ENCODE measurements at places on chromosomes 1 and 21.

DNA sequence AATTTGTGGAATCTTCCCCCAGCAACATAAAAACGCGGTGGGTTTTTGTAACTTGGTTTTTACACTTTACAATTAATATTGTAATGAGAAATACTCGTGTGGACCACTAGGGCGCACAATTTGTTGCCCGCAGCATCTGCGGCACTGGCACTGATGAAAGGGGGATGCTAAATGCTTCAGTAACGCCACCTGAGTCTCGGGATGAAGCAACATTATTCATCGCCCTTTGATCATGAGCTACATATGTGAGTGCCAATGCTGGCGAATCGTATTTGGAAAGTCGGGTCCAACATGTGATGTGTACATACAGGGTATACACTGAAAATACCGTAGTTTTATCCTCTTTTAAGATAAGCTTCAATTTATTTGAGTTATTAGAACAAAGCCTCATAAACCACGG is 34.2 kb upstream of the COX20 start:
- DNase-seq = peak; percentile 31

DNA sequence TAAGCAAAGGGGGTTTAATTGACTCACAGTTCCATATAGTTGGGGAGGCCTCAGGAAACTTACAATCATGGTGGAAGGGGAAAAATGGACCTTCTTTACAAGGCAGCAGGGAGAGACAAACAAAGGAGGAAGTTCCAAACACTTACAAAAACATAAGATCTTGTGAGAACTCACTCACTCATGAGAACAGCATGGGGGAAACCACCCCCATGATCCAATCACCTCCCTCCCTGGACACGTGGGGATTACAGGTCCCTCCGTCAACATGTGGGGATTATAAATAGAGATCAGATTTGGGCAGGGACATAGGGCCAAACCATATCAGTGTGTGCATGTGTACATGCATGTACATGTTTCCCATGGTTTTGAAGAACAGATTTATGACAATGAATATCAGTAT is 5.5 kb upstream of the SMG7 start:
- DNase-seq = no peak

- no peak for DNase-seq
Observed at GRCh38 chr21:32494934-32495709, 82.6 kb downstream of the EVA1C start.

GRCh38 chr1:151511636-151512215 is 539 bp downstream of the CGN start:
- DNase-seq = peak; percentile 26

GRCh38 chr1:53390261-53390660 is 62.4 kb upstream of the LRP8 start:
- no peak for DNase-seq
